ENCODE measurements at places on chromosomes 11 and 22. TPM values are rescaled to one million over a fixed set of nuclear protein-coding genes. Genes with fewer than 3 reads are reported as not detected.

APOL4 gene
- total RNA-seq = 30.3 TPM

RELT gene
- total RNA-seq = 6.5 TPM

VSIG2 gene
- total RNA-seq = 1.2 TPM

CD3D gene
- 1.6 TPM for total RNA-seq

SMIM35 gene
- not detected for total RNA-seq

GP1BB gene
- 30.3 TPM for total RNA-seq

Measured in thoracic aorta (tissue), 2 donors.